ENCODE measurements at places on chromosomes 4 and X.

- DNase-seq, result no peak
Observed at GRCh38 chrX:45134315-45134731, 66.4 kb downstream of the DIPK2B start.

- no peak for DNase-seq
Observed at GRCh38 chr4:74659576-74660411, 134.5 kb downstream of the BTC start.

DNA sequence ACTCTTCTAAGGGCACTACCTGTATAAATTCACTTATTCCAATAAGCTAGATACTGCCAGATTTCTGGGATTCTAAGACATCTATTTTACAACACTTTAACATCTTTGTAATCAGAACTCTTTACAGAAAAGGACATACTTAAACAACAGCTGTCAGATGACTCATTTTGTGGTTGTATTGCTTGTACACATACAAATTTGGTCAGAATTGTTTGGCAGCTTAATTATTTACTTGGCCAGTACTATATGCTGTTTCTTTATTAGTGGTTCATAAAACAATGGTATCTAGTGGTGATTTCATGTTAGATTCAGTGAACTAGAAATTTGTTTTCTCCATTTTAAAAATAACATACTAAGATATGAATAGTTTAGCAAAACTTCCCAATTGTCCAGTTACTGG, 27.2 kb downstream of the PALLD start:
- DNase-seq, result no peak

DNA sequence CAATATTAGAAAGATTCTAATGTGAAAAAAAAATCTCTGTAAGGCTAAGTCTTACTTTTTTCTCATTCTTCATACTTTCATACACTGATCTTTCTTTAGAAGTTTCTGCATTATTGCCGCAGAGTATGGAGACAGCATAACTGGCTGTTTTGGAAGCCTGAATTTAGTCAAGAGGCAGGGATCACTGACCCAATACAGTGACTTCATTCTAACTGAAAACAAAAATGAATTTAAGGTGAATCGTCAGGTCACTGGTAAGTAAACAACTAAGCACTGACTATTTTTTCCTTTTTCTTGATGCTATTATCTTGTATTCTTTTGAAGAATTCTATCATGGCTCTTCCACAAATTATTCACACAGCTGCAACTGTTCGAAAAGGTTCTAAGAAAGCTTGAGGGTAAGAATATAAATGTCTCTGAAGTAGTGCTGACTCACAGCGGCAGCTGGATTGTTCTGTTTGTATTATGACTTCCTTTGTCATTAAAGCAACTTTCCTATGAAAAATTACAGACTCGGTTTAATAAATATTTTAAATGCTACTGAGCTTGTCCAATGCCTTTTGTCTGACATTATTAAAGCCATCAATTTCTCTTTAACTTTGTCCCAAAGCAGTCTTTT, 609.3 kb downstream of the FSTL5 start:
- DNase-seq, result no peak

- DNase-seq, result no peak
Observed at GRCh38 chr4:151468715-151469696, 60.0 kb downstream of the FHIP1A start.

DNA sequence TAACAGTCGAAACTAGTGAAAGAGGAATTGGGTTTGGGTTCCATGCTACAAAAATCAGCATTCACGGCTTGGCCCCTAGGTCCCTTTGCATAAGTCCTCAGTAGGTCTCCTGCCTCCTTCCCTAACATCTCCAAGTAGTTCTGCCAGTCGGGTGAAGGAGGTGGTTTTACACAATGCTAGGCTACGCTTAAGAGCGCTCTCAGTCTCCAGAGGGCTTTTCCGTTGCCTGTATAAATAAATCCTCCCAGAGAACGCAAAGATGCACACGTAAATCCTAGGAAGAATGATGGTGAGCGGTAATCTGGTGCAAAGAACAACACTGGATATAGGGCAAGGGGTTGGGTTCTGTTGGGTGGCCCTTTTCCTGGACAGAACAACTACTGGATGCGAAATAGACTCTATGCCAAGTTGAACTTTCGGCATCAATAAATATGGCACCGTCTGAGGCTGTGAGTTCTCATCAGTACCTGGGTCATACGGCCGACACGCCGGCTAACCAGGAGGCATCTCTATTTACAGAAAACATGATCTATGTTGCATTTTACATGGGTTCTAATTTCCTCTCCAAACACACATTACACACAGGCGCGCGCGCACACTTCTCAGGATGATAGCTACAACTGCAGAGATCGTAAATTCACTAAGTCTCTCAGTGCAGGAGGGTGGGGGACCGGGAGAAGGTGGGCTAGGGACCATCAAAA, 1.3 kb downstream of the CAMK2D start:
- DNase-seq, result peak; percentile 39

- DNase-seq, result peak; percentile 72
Observed at GRCh38 chr4:55866973-55867574, 13.6 kb downstream of the EXOC1 start.
